ENCODE measurements at places on chromosomes 1 and 21.

- no peak for DNase-seq
Observed at GRCh38 chr1:225253173-225253572, 174.7 kb downstream of the LBR start.

- peak; percentile 51 for DNase-seq
Observed at GRCh38 chr1:36657826-36658225, 175.1 kb upstream of the CSF3R start.

- DNase-seq = no peak
Observed at GRCh38 chr21:37076087-37076850, 3.2 kb downstream of the TTC3 start.

DNA sequence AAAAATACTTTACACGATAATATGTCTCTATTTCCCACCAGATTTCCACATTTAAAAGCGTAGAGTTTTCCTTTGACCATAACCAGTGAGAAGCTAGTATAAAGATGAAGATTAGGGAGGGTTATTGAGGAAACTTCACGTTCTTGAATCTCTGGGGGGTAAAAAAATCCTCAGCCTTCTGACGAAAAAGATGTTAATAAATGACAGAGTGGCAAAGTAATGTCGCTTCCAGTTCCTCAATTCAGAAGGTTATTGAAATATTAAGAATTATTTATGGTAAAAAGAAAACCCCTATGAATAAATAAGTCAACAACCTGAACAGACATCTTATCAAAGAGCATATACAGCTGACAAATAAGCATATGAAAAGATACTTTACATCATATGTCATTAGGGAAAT is 241.0 kb downstream of the GPATCH2 start:
- no peak for DNase-seq

DNA sequence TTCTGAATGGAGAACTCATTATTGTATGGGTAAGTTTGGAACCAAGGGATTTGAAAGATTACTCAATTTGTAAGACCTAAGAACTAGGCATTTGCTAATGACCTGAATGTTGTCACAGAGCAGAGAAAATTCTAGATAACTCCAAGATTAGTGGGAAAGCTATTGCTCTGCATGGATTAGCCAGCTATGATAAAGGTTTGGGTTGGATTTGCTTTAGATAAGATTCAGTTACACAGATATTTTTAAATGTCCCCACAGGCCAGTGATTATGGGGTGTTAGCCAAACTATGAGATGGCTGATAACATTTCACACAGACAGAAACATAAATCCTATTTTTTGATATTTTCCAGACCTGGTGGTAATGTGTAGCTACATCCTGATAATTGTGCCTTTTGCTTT is 88.2 kb downstream of the NTPCR start:
- no peak for DNase-seq

DNA sequence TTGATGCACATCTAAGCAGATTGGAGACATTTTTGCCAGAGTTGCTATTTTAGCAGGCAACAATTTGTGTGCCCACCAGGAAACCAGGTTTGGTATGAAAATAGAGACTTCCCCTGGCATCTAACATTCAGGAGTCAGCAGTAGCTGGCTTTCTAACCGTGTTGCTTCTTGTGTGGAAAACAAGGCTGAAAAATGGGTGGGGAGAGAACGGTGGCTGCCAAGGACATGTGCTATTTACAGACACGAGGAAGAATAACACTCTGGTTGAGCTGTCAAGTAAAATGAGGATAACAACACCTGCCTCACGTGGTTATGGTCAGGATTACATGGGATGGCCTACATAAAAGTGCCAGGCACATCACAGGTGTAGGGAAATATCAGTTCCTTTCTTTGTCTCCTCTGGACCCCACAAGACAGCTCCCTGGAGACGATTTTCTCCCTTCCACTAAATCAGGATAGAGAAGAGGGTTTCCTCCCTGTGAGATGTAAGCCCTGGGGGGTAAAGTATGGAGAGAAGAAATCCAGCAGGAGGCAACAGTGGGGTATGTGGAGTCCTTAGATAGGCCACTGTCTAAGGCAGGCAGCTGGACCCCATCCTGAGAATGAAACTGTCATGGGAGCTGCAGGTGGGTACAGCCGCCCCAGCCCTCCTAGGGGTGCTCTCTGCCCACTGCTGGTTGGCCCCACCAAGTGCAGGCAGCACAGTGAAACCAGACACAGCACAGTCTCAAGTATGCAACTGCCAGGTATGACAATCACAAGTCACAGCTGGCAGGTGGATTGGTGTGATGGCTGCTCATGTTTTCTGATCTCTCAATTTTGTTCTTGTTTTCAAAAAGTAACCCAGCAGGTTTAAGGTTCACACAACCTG is 80.3 kb downstream of the TENT5C start:
- DNase-seq = no peak

GRCh38 chr1:46020010-46020409 is 112.4 kb downstream of the PIK3R3 start:
- DNase-seq = no peak

DNA sequence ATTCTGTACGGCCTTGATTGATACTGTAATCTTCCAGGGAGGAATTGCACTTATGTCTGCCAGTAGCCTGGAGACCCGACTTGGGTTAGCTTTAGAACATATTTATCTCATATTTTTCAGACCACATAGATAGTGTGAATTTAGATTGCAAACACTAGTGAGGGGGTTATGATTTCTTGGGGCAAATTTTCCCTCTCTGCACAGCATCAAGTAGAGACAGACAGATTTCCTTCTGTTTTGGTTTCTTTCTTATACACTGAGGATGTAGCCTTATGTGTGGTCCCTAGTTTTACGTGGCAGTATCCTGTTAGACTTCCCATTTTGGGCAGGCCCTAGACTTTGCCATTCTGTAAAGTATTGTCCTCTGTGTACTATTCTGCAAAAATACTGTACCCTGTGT is 29.0 kb downstream of the SOAT1 start:
- DNase-seq = no peak

DNA sequence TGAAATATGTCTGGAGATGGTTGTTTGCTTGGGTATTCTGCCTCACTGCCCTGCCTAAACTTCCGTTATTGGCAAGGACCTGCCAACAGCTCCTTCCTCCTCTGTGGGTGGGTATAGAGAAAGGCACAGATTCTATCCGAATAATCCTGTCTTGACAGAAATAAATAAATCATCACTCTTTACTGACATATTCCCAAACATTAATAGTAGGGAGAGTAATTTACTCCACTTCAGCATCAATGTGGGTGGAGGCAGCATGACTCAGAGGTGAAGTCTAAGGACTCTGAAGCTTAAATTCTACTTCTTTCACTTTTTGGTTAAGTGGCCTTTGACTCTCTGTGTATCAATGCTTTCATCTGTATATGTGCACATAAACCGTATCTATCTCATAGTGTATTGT is 2.9 kb downstream of the CD84 start:
- DNase-seq = no peak

DNA sequence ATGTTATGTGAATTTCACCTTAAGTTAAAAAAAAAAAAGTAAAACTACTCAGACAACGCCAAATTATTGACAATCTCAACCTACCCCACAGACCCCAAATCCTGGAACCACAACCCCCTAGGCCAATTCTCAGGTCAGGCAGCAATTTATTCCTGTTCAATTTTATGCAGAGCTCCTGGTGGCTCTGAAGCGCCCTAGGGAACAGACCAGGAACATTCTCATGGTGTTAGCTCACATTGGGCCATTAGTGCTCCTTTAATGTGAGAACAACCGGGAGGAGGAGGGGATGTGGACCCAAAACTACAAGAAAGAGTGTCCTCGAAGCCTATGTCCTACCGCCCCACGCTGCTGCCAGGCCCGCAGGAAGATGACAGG is 403 bp upstream of the PSEN2 start:
- DNase-seq = peak; percentile 37

- no peak for DNase-seq
Observed at GRCh38 chr1:216498277-216498676, 75.0 kb upstream of the USH2A start.

DNA sequence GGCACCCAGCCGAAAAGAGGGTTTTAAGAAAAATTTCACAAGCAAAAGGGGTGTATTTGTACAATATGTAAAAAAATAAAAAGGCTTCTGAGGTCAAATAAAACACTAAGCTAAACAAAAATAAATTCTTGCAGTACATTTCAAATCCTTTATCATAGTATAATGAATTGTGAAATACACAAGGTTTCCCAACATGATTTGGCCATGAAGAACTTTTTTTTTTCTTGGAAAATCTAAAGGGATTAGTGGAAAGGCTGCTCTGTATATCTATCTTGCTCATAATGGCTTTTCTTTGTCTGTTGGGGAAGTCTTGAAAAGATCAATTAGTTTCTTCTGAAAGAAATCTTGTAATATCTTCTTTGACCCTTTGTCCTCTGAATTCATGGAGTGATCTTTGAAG is 593.4 kb downstream of the PLPP3 start:
- no peak for DNase-seq

GRCh38 chr1:151715726-151716404 is 738 bp downstream of the CELF3 start:
- no peak for DNase-seq

DNA sequence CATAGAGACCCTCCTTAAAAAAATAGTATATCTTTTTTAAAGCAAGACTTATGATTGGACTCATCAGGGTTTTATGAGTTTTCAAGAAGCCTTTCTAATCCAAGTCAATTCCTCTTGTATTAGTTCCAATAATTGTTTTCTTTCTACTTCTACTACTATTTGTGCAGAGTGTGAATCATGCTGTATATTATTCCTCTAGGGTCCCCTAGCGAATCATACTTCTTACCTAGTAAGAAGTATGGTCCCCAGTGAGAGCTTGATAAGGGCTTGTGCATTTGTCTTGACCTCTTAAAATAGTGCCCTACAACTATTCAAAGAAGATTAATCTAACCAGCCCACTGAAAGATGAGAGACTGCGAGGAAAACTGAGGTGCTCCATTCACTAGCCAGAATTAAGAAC is 715.7 kb upstream of the ZP4 start:
- DNase-seq = no peak

- DNase-seq = peak; percentile 70
Observed at GRCh38 chr1:154846565-154847442, 23.3 kb downstream of the KCNN3 start.

DNA sequence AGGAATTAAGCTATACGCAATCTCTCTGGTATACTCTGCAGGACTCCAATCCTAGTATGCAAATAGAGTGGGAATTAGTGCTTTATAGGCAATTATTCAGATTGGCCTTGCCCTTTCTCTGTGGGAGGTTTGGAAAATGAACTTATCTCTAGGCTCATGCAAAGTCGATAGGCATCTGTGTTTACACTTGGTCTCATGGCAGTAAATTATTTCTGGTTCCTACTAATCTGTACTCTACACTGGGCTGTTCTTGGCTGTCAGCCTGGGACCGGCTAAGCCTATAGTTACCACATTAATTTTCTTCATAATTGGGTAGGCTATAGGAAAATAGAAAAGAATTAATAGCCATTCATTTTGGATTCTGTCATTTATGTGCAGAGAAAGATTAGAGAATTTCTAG is 544.6 kb downstream of the AMY1C start:
- DNase-seq = no peak

DNA sequence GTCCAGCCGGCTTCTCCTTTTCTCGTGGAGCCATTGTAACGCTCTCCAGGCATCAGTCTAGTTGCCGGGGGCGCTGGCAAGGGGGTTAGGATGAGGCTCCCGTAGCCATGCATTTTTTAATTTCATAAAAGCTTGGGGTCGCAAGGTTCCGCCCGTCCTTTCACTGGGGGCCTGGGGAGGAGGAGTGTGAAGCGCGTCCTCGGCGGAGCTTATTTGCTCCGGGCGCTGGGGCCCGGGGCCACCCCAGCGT is 1.6 kb downstream of the ADGRL2 start:
- DNase-seq = no peak

- no peak for DNase-seq
Observed at GRCh38 chr1:188715566-188715965, 1762.1 kb downstream of the BRINP3 start.

GRCh38 chr21:44304877-44305293 is 5.0 kb downstream of the PFKL start:
- peak; percentile 79 for DNase-seq

DNA sequence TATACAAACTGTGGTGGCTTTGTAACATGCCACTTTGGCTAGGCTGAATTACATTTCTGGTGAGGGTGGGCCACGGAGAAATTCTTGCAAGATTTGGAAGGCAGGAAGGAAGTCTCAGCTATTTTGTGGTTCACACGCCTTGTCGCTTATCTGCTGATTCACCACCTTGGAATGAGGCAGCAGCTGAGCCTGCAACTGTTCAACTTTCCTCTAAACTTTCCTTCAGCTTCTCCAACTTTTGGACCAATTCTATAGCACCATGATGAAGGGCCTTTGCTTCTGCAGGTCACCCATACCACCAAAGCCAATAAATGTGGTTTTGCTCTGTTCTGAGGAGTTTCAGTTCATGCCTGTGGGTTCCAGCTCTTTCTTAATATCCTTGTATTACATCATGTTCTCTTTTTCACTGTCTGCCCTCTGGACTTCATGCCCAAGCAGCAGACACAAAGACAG is 337.6 kb upstream of the SNX7 start:
- no peak for DNase-seq

- no peak for DNase-seq
Observed at GRCh38 chr1:230392920-230393521, 33.1 kb downstream of the PGBD5 start.

- DNase-seq = no peak
Observed at GRCh38 chr21:32308696-32309095, 10.0 kb downstream of the MRAP start.

- DNase-seq = no peak
Observed at GRCh38 chr1:161082483-161082882, 6.9 kb downstream of the NECTIN4 start.

GRCh38 chr1:78184460-78185072 is 138.8 kb downstream of the GIPC2 start:
- no peak for DNase-seq
